HL-60 (cell line): ENCODE measurements at places on chromosomes 7 and 10.
A peak's percentile ranks its signal among the peaks of the same experiment; 100 is the strongest.

- peak; percentile 78 for DNase-seq
Measured at GRCh38 chr10:95864906-95865813, 42.6 kb upstream of the CC2D2B start.

DNA sequence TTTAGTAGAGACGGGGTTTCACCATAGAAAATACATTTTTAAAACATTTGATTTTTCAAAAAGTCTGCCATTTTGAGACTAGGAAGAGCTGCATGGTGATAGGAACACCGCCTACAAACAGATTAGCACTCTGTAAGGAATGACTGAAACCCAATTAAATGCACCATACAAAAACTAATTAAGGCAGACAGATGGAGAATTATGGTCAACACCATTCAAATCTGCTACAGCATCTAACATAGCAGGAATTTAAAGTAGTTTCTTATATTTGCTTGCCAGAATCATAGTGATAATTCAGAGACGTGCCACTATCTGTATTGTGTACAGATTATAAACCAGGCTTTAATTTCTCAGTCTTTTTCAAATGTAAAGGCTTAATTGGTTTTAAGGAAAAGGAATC is 68.2 kb downstream of the ENO4 start:
- no peak for DNase-seq

- no peak for DNase-seq
Measured at GRCh38 chr7:156907656-156908055, 14.7 kb upstream of the LMBR1 start.

GRCh38 chr10:132095403-132096113 is 29.8 kb downstream of the JAKMIP3 start:
- DNase-seq = no peak

GRCh38 chr7:46282155-46282554 is 361.1 kb upstream of the IGFBP3 start:
- no peak for DNase-seq

GRCh38 chr7:5396542-5396941 is 27.1 kb downstream of the TNRC18 start:
- DNase-seq = peak; percentile 85

- DNase-seq = no peak
Measured at GRCh38 chr7:149220534-149220933, 18.9 kb upstream of the ZNF212 start.
